AG04449 (cell line): ENCODE measurements at places on chromosomes 16 and 17.
A peak's percentile ranks its signal among the peaks of the same experiment; 100 is the strongest.

DNA sequence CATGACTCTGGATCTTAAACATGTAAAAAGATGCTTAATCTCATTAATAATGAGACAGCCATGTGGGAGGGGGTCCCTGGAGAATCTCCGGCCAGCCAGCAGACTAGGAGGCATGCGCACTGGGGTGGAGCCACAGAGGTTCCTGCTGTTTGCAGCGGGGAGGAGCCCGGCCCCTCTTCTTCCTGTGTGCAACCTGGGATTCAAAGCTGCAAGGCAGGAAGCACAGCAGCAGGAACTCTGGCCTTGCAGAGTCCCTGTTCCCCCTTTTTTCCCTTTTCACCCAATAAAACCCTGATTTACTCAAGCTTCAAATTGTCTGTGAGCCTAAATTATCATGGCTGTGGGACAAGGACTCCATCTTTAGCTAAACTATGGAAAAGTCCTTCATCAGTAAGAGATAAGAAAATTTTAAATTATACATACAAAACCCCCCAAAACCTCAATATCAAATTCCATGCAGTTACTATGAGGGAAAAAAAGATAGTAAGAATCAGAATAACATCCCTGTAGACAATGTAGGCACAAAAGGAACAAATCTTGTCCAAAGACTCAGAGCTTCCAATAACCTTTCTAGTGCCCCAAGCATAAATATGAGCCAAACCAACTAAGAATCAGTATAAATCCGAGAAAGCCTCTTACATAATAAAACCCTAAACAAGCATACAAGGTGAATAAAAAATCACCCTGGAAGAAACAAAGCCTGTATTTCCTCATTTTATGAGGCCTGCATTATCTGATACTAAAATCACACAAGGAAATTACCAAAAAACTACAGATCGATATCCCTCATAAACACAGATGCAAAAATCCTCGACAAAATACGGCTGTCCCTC, 12.1 kb downstream of the CFDP1 start:
- no peak for DNase-seq

GRCh38 chr17:50535407-50535806, 2.9 kb downstream of the EPN3 start:
- no peak for DNase-seq

DNA sequence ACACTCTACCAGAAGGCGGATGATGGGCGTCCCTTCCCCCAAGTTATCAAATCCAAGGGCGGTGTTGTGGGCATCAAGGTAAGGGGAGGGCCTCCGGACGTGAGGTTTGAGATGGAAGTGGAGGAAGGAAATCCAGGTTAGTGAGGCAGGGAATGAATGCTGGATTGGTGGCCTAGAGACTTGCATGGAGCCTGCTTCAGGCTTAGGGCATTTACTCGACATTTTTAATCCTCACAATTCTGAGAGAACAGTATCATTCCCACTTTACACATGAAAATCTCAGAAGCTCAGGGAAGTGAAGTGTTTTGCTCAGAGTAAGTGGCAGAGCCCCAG, 2.0 kb downstream of the ALDOA start:
- no peak for DNase-seq

GRCh38 chr16:1338119-1338730, 4.8 kb downstream of the BAIAP3 start:
- no peak for DNase-seq

DNA sequence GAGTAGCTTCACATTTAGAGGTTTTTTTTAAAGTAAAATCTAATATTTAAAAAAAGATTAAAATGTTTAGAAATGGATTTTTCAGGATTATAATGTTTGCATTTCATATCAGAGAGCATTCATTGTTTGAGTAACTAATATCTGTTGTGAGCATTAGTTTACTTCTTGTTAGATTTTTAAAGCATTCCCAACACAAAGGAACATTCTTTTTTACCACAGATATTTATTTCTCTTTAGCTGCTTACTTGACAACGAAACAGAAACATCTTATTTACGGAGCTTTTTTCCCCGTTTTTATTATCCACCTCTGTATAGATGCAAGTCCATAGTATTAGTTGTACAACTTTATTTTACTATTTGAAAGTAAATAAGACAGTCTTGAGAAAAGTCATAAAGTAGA, 53.0 kb downstream of the NFAT5 start:
- DNase-seq, result no peak

DNA sequence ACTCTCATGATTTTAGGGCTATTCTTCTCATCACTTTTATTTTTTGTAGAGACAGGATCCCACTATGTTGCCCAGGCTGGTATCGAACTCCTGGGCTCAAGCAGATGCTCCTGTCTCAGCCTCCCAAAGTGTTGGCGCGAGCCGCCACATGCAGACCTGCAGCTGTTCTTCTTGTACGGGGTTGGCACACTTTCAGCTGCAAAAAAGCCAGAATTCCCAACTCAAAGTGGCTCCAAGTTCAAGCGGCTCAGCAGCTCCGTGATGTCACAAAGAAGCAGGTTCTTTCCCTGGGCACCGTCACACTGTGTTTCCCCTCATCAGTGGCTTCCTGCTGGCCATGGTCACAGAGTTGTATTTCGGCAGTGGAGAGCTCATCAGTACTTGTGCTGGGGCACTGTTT, 6.7 kb upstream of the SBK1 start:
- no peak for DNase-seq

DNA sequence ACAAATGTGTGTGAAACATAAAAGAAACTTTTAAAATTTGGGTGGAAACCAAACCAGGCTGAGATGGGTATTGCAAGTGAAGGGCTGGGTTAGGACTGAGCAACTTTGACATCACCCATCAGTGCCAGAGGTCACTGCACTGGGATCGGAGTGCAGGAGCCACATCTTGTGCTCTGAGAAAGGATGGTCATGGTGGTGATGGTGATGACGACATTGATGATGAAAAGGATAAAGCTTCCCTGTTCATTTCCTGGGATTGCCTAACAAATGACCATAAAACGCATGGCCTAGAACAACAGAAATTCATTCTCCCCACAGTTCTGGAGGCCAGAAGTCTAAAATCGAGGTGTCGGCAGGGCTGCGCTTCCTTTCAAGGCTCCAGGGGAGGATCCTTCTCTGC, 324.0 kb downstream of the MAF start:
- no peak for DNase-seq

GRCh38 chr16:78987666-78988065, 612.9 kb downstream of the MAF start:
- no peak for DNase-seq

DNA sequence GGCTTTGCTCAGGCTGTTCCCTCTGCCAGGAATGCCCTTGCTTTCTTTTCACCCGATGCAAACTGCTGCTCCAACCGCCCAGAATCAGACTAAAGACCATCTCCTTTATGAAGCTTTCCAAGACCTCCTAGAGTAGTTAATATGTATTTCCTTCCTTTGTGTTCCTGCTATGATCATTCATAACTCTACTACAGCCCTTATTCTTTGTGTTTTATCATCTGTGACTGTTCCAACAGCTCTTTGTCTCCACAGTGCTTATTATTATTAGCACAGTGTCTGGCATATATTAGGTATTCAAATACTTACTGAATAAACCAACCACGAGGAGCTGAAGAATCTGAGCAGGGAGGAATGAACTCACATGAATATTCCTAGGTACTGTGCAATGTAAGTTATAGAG, 7.6 kb downstream of the PSME3IP1 start:
- no peak for DNase-seq

DNA sequence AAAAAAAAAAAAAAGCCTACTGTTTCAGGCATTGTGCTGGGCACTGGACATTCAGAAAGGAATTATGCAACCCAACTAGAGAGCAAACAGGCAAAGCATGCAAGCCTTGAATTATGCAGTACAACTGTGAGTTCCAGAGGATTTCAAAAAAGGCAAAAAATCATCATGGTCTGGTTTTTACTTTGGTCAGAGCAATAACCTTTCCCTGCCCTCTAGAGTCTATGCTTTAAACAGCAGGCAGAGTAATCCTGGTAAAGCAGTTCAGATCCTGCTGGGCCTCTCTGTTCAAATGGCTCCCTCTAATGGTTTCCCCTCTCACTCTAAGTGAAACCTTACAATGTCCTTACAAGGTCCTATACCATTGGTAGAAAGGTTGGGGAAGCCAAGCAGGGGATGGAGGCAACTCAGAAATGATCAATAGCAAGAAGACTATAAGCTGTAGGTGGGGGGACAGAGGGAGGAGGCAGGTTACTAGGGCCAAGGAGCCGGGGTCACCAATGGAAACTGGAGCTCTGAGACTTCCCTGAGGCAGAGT, 4.6 kb upstream of the TAF15 start:
- peak; percentile 77 for DNase-seq

- DNase-seq, result no peak
Measured at GRCh38 chr17:77771145-77771544, 187.4 kb upstream of the TNRC6C start.

DNA sequence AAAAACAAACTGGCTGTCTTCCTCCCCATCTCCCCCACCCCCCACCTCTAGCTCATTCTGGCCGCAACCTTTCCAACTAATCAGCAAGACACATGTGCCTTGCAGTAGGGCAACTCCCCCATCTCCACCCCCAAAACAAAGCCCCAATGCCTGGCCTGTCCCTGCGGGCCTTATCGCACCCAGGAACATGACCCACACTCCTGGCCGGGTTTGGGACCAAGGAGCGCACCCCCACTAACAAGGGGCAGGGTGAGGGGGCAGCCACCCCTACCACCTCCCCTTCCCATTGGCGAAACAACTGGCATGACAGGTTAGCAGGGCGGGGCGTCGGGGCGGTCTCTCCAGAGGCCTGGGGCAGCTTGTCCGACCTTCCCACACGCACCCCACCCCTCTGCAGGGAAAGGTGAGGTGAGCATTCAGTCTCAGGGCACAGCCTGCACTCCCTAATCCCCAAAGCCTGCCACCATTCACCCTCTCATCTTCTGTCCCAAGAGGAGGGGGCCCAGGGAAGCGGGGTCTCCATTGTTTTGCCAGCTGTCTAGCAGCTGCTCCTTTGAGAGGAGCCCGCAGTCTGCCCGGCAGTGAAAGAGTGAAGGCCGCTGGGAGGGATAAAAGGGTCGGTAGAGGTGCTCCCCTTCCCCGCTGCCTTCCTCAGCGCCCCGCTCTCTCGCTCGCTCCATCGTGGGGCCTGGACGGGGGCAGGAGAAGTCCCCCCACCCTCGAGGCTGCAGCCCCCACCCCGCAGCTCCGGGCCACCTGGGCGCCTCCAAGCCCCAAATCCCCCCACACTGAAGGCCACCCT, 765 bp downstream of the MYO18A start:
- no peak for DNase-seq

DNA sequence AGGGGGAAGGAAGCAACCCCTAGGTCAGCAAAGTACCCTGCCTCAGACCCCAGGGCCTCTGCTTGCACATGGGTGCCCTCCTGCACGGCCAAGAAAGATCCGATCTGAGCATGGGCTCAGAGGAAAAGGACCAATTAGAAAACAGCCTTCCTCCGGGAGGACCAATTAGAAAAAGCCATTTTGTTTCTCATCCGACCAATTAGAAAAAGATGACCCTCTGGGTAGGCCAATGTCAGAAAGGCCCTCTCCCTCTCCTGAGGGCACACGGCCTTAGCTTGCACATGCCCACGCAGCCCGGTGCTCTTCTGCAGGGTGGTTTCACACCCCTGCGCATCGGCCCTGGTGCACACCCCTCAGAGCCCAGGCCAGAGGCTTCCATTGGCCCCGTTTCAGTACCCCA, 5.1 kb upstream of the CISD3 start:
- DNase-seq, result no peak
